Prostate gland (tissue), 2 donors: ENCODE measurements at places on chromosomes 1 and 21.

GRCh38 chr1:4172644-4173599, 272.9 kb upstream of the C1orf174 start:
- no peak for DNase-seq

DNA sequence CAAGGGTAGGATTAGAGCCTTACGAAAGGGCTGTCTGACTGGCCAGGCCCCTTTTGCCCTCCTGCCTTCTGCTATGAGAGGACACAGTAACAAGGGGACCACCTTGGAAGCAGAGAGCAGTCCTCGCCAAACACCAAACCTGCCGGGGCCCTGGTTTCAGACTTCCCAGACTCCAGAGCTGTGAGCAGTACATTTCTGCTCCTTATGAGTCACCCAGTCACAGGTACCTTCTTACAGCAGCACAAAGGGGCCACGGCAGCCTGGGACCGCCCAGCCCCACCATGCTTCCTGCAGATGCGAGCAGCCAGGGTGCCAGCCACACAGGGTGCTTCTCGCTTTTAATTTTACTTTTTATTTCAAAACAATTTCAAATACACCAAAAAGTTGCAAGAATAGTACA, 17.2 kb upstream of the POFUT2 start:
- DNase-seq = no peak

DNA sequence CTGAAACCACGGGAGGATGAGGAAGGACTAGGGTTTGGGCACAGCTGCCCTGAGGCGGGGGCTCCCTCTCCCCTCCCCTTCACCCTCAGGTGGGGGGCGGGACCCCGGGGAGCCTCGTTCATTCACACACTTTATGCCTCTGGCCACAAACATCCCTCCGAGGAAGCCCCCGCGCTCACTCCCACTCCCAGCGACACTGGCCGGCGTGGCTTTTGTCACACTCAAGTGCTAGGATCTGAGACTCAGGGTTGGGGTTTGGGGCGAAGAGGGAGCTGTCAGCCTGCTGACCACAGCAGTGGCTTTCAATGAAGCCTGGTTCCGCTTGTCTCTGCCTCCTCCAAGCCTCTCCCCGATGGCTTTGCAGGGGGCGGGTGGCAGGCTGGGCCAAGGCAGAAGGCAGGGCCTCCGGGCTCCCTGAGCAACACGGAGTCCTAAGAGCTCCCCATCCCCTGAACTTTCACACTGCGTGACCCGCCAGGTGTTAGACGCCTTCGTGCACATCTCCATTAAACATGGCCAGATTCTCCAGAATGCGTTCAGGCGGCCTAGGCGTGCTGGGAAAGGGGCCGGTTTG, 178.1 kb downstream of the NPHP4 start:
- no peak for DNase-seq

GRCh38 chr1:9019896-9020295, 6.3 kb downstream of the SLC2A7 start:
- DNase-seq = no peak
